ENCODE measurements at places on chromosomes 6 and 20.

DNA sequence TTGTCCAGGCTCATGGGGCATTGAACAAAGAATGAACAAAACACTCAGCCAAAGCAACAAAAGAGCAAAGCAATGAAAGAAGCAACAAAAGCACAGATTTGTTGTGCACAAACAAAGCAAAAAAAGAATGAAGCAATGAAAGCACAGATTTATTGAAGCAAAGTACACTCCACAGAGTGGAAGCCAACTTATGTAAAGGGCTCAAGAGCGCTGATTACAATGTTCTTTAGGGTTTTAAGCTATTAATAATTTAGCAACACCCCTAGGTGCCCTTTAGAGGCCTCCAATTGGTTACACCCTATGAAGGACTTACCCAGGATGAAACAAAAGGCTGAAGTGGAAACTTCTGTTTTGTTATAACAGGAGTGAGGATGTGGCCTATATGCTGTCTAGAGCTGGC is 179.2 kb upstream of the PROKR2 start:
- no peak for DNase-seq

- no peak for DNase-seq
Observed at GRCh38 chr6:100237821-100238220, 226.9 kb downstream of the SIM1 start.

- DNase-seq = no peak
Observed at GRCh38 chr6:56730663-56731529, 88.2 kb upstream of the DST start.

- DNase-seq = no peak
Observed at GRCh38 chr20:432677-433299, 24.7 kb downstream of the RBCK1 start.

GRCh38 chr20:35144694-35145093 is 2.4 kb downstream of the EDEM2 start:
- DNase-seq = peak; percentile 41

DNA sequence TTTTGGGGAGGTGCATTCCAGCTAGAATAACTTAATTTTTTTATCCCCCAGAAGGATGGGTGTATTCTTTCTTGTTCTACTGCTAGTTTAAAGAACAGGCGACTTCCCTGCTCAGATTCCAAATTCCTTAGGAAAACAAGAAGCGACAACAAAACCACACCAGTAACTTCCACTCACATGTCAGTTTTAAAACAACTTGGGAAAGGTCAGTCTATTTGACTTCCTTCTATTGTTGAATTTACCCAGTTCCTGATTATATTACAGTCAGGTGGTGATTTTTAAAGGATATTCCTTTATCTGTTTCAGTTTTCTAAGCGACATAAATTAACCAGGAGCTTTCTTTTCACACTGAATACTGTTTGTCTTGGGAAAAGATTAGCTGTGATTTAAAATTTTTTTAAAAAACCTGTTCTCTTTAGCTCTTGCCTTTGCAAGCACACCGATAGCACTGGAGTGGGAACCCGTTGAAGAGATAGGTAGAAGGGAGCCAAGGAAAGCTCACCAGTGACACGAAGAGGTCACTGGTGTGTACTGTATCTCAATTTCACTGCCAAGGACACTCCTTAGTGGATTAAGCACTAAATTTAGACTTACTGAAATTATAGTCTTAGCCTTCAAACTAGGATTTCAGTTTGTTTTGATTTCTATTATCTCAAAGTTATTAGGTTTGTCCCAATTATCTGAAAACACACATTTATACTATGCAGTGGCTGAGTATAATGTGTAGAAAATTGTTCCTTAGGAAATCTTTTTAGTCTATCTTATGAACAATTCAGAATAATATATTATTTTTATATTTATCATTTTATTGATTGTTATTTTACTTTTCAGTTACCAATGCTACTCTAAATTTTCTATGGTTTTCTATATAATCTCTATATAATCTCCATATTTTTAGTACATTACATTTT is 22.3 kb downstream of the MARCKS start:
- peak; percentile 21 for DNase-seq

- no peak for DNase-seq
Observed at GRCh38 chr20:58432186-58432954, 43.3 kb downstream of the VAPB start.

- DNase-seq = no peak
Observed at GRCh38 chr20:57056651-57057050, 209.8 kb downstream of the BMP7 start.

DNA sequence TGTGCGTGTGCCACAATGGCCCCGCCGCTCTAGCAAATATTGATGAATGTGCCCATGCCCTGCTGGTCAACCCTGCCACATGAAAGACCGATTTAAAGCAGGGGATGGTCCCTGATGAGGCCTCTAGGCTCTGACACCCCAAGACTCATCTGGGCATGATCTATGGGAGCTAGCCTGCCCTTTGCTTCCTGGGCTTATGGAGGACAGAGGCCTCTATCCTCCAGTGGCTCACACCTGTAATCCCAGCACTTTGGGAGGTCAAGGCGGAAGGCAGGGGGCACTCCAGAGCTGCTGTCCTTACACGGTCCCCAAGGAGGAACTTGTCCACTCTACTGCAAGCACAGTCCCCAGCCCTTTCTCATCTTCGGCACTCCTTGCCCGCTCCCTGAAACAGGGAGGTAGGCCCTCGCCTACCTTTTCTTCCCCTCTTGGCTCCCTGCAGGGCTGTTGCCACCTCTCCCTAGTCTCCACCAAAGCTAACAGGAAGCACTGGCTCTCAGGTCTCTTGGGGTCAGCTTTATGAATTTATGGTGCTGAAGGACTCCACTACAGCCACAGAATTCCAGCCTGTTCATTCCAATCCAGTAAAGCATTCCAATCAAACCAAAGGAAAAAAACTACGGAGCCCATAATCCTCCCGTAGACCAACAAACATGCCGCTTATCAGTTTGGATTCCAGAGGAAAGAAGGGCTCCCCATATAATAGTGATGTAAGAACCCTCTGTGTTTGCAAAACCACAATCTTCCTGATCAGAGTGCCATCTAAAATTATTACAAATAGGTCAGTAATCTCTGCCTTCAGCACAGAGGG is 48.7 kb upstream of the FOXQ1 start:
- DNase-seq = no peak

DNA sequence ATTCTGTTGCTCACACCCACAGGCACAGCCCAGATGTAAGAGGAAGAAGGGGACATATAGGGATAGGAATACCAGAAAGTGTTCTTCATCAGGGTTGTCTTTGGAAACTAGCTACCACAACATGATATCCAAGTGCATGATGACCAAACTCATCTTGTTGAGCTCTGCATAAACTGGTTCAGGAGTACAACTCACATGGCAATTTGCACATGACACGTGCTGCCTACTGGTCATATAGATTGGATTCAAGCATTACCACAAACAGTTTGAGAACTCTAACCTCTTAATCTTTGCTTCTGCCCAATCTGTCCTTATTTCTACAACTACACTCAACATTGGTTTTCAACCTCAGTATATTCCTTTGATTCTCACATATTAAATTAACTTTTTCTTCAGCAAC is 184.7 kb upstream of the PCSK2 start:
- DNase-seq = no peak

DNA sequence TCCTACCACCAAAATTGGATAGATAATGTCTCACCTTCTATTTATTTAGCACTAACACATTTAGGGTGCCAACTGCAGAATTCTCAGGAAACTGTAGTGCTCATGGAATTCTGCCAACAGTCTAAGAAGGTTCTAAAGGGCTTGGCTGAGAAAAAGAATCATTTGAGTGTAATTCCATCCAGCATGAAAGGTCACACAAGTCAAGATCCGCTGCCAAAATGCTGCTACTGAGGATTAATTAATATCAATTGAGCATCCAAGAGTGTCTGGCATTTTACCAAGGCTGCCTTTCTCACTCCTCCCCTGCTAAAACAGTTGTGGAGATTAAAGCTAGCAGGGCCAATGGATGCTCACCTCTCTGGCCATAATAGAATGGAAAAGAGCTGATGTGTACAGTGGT is 112.7 kb downstream of the FHL5 start:
- no peak for DNase-seq

- DNase-seq = no peak
Observed at GRCh38 chr6:24145690-24146131, 19.7 kb downstream of the NRSN1 start.

GRCh38 chr20:59301343-59302007 is 1.1 kb downstream of the EDN3 start:
- DNase-seq = no peak

DNA sequence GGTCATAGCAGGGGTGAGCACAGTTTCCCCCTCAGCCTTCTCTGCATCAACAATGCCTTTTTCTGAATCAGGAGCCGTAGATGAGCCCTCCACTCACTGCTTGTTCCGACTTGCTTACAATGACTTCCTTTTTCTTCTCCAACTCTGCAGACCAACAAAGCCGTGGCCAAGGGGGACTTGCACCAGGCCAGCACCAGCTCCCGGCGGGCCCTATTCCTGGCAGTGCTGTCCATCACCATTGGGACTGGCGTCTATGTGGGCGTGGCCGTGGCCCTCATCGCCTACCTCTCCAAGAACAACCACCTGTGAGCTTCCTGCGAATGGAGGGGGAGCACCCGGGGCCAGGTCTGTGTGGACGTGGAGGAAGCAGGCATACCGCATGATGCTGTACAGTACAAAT is 195.8 kb downstream of the SYNDIG1 start:
- no peak for DNase-seq

- no peak for DNase-seq
Observed at GRCh38 chr6:158441716-158442215, 118.1 kb upstream of the TMEM181 start.

DNA sequence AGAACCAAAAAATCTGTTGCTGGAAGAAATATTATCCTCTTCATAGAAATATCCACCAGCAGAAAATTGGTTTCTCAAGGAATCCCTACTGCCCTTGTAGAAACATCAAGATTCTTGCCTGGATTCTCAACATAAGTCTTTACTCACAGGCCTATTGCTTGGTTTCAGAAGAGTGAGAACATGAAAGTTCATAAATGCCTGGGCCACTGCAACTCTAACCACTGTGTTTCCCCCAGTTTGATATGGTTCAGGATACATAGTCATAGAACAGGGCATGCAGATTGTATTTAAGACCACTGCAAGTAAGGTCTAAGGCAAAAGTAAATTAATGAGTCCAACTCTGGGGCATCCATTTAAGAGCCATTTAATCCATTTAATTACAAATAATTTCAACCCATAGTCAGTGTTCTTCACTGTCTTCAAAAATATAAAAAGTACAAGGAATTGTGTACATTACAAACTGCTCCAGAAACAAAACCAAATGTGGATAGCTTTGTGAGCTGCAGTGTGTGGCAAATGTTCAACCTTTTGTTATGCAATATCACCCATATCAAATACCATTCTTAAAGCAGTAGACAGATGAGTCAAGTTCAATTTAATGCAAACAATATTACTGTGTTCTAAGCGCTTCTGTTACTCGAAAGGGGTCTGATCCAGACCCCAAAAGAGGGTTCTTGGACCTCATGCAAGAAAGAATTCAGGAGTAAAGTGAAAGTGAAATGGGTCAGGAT is 83.3 kb downstream of the OPRM1 start:
- DNase-seq = no peak

DNA sequence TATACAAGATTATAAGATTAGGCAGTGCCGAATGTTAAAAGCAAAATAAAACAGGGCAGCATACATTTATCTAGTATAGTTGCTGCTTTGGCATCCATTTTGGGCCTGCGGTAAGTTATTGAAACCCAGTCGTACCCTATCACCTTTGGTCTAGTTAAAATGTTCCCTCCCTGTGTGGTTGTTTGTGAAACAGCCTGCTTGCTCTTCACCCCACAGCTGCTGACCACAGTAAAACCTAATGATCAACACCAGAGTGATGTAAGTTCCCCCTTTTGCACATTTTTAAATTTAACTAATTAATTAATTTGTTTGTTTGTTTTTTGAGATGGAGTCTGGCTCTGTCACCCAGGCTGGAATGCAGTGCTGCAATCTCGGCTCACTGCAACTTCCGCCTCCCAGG is 50.3 kb upstream of the TXNDC5 start:
- no peak for DNase-seq

GRCh38 chr6:168507297-168507696 is 66.3 kb downstream of the SMOC2 start:
- no peak for DNase-seq

DNA sequence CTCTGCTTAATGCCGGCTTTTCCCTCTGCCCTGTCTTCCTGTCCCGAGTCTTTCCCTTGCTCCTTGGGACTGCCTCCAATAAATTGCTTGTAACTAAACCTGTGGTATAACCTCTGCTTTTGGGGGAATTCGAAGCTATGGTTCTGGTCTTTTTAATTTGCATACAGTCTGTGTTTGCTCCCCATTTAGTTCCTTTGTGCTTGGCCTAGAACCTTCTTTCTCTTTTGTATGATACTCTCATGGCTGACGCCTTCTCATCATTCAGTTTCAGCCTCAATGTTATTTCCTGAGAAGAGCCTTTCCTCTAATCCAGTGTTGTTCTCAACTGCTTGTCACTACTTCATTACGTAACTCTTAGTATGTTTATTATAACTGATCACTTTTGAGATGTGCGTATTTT is 248.0 kb downstream of the PHF3 start:
- DNase-seq = no peak

DNA sequence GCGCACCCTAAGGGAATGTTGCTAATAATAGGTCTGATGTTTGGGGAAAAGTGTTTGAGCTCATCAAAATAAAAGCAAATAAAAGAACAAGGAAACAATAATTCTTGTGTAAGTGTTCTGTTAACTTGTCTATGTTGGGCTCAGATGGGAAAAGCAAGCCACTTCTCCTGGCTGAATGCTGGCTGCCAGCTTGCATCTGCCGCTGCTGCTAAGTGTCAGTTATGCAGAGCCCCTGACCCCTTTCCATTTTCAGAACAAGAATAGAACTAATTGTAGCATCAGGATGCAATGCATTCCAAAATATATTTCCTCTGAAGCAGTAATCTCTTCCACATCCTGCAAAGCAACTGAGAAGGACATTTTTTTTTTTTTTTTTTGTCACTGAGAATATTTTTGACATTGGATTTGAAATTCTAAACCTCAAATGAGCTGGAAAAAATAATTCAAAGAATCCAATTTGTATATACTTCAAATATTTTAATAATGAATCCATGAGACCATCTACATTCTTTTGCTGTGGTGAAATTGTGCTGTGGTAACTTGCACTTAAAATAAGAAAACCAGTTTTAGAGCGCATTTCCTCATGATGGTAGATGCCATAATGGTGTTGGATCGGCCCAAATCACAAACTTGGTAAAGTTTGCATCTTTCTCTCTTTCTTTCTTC is 43.9 kb upstream of the DEK start:
- no peak for DNase-seq

- no peak for DNase-seq
Observed at GRCh38 chr20:11467436-11467835, 450.3 kb upstream of the BTBD3 start.

DNA sequence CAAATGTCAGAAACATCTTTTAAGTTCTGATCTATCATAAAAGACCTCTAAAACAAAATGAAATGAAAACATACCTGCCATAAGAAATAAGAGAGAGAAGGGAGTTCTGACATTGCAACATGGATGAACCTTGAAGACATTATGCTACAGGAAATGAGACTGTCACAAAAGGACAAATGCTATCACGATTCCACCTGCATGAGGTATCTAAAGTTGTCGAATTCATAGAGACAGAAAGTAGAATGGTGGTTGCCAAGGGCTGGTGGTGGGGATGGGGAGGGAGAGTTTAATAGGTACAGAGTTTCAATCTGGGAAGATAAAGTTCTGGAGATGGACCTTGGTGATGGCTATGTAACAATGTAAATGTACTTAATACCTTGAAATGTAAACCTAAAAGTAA is 3.3 kb downstream of the EZR start:
- DNase-seq = no peak

- DNase-seq = no peak
Observed at GRCh38 chr6:39189915-39190544, 39.2 kb downstream of the KCNK5 start.
